ENCODE measurements at places on chromosomes 1 and 21.
A peak's percentile ranks its signal among the peaks of the same experiment; 100 is the strongest.

GRCh38 chr1:118335331-118335732 is 150.3 kb upstream of the SPAG17 start:
- DNase-seq, result peak; percentile 4

GRCh38 chr1:72202761-72203160 is 79.6 kb downstream of the NEGR1 start:
- DNase-seq, result no peak

GRCh38 chr1:210944252-210944651 is 189.7 kb downstream of the KCNH1 start:
- DNase-seq, result no peak

DNA sequence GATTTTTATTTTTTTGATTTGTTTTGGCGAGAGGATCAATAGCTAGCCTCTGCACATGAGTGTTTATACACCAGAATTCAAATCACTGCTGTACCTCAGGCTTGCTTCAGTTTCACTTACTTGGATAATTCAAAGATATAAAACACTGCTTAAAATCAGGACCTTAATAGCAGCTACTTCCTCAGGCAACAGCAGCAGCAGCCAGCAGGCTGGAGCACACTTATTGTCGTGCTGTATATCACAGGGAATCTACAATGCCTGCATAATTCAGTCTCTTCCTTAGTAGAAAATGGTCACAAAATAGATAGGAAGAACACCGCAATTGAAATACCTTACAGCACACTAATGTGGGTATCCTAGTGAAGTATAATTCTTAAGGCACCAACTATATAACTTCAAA is 497.3 kb downstream of the NEGR1 start:
- no peak for DNase-seq

DNA sequence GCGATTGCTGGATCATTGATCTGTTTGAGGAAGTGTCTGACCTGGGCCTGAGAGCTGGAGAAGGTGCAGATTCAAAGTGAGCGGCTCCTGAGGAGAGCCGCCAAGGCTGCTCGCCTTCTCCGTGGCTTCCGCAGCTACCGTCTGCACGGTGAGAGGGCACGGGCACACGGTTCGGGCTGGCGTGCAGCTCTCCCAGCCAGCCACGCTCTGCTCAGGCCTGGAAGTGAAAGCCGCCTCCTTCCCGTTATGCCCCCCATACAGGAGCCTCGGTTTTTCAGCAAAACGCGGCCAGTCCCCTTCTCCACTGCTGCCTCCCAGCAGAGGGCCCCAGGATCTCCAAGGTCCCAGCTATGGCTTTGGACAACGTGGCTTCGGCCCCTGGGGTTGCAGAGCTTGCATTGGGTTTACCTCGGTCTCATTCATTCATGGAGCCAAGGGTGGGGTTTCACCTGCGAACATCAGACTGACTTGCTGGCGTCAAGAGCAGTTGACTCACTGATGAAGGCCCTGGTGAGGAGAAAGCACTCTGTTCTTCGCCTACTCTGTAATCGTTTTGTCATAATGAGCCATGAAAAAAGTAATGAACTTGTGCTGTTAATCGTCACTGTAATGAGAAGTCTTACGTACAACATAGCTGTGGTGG is 24.4 kb upstream of the PDXK start:
- DNase-seq, result no peak

GRCh38 chr1:44903011-44903680 is 60.1 kb upstream of the PTCH2 start:
- no peak for DNase-seq

DNA sequence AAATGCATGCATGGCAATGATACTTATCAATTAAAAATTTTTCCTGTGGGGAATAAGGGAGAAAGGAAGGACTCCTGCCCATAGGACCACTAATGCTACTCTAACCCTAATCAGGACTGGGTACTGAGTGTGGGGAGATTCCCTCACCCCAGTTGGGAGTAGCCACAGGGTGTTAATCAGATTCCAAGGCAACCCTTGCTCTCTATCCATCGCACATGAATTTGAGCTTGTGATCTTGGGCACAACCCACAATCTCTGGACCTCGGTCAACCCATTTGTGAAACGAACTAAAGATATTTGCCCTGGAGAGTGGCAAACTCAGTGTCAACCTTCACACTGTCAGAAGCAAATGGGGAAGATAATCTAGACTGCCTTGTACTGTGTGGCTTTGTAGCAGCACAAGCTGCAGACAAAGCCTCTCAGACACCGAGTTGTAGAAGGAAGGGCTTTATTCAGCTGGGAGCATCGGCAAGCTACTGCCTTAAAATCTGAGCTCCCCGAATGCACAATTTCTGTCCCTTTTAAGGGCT is 69.5 kb downstream of the SERINC2 start:
- DNase-seq, result no peak

- DNase-seq, result no peak
Measured at GRCh38 chr1:111852261-111852721, 96.6 kb downstream of the DDX20 start.

- no peak for DNase-seq
Measured at GRCh38 chr1:83509301-83509781, 489.6 kb downstream of the TTLL7 start.

GRCh38 chr1:111481387-111482221 is 7.8 kb downstream of the C1orf162 start:
- DNase-seq, result peak; percentile 43

DNA sequence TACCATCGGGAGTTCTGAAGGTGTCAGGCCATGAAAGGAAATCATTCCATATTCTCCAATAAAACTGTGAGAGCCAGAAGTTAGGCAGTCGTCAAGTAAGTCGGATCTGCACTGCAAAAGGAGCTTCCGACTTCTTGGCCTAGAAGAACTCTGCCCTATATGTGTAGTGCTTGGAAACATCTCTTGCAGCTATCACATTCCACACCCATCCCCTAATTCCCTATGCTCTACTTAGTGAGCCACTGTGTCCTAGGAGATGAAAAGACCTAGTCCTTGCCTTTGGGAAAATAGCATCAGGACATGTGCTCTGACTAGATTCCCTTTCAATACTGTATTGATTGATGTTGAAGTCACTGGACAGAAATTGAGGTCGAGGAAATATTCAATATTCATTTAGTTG is 8.2 kb upstream of the GJA9 start:
- DNase-seq, result no peak

DNA sequence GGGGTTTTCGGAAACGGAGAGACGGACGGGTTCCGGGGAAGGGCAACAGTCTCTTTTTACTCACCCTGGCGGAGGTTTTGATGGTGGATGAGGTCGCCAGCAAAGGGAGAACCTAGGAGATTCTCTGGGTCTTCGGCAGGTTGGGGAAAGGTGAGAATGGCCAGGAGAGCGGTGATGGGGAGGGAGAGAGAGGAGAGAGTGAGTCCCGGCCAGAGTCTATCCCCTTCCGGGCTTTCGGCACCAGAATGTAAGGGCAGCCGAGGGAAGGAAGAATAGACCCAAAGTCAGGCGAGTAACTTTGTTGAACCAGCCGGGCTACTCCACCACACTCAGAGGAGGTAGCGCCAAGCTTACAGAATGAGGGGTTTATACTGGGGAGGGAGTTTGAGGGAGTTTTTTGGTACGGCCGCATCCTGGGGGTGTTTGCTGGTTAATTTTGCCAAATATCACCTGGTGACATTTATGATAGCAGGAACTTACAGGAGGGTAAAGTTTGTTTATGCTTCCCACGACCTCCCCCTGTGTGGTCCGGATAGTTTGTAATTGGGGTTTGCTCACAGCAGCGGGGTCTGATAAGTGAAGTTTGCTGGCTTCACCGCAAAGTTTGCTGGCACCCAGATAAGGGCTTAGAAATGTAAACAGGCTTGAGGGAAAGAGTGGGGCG is 141.1 kb upstream of the ETV3 start:
- DNase-seq, result no peak

GRCh38 chr1:30242722-30243457 is 480.5 kb downstream of the MATN1 start:
- DNase-seq, result no peak

DNA sequence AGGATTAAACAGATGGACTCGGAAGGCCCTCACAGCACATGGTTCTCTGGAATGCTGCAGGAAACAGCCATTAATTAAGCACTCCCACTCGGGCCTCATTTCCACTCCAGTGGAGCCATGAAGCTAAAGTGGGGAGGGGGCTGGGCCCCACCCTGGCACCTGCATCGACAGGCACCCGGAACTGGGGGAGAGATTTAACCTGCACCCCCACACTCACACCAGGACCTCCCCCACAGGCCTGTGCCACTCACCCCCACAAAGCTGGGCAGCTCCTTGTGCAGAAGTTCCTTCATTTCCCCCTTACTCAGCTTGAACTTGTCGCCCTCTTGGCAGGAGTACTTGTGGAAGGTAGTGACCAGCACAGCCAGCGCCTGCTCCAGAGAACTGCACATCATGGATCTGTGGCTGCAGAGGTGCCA is 2.2 kb downstream of the S100A2 start:
- DNase-seq, result no peak
